ENCODE measurements at places on chromosomes 4 and X.

DNA sequence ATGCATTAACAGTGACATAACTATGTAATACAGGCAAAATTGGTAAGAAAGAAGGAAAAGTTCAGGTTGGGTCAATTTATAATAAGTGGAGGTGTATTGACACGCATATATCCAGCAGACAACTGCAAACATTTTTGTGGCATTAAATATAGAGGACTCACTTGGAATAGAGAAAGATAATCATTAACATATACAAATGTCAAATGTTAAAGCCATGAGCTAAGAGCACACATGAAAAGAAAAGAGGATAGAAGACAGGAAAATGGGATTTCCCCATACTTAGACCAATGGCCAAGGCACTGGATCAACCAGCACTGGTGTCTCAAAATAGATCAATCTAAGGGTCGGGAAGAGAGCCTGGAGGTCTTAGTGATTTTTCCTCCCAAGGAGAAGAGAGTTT is 187.6 kb downstream of the PDGFC start:
- DNase-seq, result no peak

DNA sequence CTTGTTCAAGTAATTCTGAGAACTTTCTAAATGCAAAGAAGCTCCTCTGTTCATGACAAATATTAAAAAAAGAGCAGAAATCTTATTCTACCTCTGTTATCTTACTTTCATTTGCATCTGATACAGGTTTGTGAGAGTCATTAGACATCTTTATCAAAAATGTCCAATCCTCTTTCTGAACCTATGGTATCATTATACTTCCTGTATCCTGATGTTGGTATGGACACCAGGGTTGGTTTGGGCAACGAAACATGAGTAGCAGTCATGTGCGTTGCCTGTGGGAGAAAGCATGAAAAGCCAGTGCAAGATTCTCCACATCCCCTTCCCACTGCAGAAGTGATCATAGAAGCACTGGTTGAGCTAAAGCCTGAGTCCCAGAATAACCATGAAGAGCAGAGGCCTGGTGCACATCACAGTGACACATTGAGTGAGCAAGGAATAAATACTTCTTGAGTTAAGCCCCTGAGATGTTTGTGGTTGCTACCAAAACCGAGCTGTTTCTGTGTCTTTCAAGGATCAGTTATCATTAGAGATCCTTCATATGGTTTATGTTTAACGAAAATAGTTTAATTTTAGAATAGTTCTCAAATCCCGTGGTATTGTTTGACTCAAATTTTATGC is 197.2 kb downstream of the BANK1 start:
- DNase-seq, result no peak

DNA sequence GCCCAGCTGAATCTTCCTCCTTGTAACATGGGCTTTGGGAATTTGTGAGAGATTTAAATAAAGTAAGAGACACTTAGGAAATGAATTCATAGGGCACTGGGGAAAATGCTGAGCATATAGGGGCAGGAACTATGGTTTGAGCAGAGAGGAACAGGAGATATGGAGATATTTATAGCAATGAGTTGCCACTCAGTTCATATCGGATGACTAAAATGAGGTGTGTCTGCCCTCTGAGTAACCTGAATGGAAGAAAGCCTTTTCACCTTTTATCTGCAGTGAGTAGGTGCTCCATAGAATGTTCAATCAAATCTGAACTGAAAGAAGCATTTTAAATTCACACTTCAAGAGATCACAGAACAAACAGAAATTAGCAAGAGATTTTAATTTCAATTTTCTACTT is 105.7 kb downstream of the CEP44 start:
- DNase-seq, result no peak

GRCh38 chr4:135185256-135185655 is 983.7 kb upstream of the PABPC4L start:
- no peak for DNase-seq

- no peak for DNase-seq
These were observed 35.6 kb downstream of the BCLAF3 start for GRCh38 chrX:19955306-19955705.

- no peak for DNase-seq
These were observed 7.9 kb upstream of the CPLX1 start for GRCh38 chr4:833731-834367.

DNA sequence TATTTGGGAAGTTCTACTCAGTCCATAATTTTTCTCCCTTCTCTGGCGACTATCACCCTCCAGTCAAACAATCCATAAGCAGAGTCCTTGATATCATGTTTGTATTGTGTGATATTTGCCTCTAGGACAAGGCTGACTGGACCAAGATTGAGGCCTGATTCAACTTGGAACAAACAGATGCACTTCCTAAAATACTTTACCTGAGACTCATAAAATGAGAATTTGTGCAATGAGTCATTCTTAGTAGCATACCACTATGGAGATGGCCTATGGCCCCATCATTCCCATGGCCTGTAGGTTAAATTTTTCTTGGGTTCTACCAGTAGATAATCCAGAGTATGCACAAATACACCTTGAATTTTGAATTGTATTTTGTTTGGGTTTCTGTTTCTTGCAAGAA is 74.2 kb upstream of the DMD start:
- no peak for DNase-seq

DNA sequence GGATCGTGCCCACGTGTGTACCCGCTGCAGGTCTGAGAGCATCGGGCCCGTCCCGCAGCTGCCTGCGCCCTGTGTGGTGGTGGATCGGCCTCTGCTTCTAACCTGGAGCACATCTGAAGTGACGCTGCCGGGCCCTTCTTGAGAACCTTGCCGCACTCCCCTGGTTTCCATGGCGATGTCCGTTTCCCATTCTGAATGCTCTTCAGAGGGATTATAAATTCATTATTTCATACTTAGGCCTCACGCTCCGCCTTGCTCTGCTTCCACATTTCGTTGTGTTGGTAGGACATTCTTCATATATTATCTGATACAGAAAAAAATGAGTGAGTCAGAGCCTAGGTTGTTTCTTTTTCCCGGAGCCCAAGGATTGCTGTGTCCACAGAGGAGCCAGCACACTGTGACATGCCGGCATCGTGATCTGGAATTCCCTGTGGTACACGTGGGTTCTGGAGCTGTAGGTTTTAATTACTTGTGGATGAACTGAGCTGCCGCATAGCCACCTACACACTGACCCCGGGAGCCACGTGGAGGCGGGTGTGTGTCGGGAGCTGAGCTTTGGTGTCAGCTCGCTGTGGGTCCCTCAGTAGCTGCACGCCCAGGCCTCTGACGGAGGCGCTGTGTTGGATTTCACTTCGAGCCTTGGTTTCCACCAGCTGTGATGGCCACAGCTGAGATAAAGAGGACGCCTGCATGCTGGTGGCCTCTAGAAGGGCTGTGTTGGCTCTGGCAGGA is 63.4 kb downstream of the PSAPL1 start:
- no peak for DNase-seq

GRCh38 chr4:11298451-11298850 is 130.2 kb downstream of the HS3ST1 start:
- no peak for DNase-seq

GRCh38 chr4:1293991-1294390 is 4.3 kb downstream of the MAEA start:
- no peak for DNase-seq

- no peak for DNase-seq
These were observed 5.8 kb upstream of the CTSO start for GRCh38 chr4:155959417-155959816.

GRCh38 chrX:138872537-138872936 is 161.0 kb upstream of the FGF13 start:
- no peak for DNase-seq

DNA sequence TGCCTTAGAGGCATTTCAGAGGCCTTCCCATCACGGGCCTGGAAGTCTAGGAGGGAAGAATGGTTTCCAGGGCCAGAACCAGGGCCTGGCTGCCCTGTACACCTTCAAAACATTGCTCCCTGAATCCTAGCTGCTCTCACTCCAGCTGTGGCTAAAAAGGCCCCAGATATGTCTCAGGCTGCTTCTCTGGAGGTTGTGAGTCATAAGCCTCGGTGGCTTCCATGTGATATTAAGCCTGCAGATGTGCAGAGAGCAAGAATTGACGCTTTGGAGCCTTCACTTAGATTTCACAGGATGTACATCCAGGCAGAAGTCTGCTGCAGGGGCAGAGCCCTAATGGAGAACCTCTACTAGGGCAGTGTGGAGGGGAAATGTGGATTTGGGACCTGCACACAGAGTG is 502.5 kb downstream of the GRXCR1 start:
- no peak for DNase-seq

- DNase-seq, result no peak
These were observed 357.5 kb upstream of the SMIM31 start for GRCh38 chr4:164396439-164396838.

DNA sequence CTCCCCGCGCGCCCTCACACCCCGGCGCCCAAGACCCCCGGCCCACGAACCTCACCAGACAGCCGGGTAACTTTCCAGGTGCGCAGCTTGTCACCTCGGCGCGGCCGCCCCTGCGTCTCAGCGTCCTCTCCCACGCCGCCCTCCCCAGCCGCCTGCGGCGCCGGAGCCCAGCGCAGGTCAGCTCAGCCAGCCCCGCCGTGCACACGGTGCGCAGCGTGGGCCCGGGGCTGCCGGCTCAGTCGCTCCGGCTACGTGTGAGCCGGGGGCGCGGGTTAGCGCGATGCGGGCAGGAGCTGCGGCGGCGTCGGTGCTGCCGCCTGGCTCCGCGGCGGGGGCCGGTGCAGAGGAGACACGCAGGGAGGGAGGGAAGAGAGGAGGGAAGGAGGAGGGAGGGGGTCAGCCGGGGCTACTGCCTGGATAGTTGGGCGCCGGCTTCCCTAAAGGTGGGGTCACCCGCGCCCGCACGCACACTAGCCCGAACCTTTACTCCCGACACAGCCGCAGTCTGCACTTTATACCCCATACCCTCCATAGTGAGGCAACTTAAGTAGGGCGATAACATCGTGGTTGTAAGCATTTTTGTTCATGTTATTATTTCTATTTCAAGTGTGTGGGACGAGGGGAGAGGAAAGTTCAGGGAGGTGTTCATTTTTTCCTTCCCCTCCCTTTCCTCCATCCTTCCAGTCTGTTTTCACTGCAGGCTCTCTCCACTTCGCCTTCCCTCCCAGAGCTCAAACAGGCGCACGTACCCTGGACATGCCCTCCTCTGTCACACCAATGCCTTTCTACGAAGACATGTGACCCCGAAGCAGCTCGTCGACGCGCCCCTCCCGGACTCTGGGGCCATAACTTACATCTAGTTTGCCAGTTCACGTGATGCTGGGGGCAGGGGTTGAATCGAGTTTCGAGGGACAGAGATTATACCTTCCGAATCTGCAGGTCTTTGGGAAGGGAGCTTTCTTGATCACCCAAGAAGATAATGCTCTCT is at the start of gene PRKG2:
PRKG2 (minus strand) TSS at position 342 of the 988 bp plus-strand sequence. CDS start 10,175 bp downstream, outside the sequence.
- no peak for DNase-seq

DNA sequence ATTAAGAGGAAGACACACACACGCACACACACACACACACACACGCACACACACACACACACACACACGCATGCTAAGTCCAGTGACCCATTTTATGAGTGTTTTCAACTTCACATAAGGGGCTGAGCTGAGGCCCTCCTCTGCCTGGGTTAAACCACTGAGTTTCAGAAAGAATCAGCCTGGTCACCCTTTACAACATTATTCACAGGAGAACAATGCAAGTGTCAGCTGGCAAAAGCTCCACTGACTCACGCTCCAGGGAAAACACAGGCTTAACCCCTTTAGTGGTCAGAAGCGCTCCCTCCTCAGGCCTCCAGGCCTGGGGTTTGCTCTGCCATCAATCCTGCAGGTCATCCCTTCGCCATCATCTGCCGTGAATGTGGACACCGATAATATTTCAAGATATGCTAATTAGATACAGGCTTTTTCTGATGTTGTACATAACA is 46.9 kb downstream of the ACOX3 start:
- no peak for DNase-seq

- DNase-seq, result no peak
These were observed 266.6 kb downstream of the ZNF674 start for GRCh38 chrX:46278572-46278971.

DNA sequence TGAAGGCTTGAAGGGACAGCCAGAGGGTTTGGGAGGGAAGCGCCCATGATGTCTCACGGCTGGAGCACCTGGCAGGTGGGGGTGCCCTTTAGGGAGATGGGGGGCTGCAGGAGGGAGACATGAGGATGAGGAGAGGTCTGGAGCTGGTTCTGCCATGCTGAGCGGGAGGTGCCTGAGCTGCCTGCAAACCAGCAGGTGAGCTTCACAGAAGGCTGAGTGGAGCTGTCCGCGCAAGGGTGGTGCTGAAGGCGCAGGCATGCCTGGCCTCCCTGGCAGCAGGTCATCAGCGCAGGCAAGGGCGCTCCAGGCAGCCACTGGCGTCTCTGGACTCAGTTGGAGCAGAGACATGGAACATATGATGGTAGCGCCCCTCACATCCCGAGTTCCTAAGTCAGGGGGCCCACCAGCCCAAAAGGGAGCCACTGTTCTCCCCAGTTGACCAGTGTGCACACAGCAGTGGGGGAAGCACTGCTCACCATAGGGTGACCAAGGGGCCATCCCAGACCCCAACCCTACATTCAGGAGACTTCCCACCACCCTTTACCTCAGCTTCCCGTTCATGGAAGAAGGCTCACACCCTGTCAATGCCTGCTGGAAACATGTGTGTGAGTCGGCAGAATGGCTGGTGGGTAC is 25.8 kb downstream of the ADRA2C start:
- DNase-seq, result no peak

- no peak for DNase-seq
These were observed 28.5 kb upstream of the FGG start for GRCh38 chr4:154640999-154641398.

DNA sequence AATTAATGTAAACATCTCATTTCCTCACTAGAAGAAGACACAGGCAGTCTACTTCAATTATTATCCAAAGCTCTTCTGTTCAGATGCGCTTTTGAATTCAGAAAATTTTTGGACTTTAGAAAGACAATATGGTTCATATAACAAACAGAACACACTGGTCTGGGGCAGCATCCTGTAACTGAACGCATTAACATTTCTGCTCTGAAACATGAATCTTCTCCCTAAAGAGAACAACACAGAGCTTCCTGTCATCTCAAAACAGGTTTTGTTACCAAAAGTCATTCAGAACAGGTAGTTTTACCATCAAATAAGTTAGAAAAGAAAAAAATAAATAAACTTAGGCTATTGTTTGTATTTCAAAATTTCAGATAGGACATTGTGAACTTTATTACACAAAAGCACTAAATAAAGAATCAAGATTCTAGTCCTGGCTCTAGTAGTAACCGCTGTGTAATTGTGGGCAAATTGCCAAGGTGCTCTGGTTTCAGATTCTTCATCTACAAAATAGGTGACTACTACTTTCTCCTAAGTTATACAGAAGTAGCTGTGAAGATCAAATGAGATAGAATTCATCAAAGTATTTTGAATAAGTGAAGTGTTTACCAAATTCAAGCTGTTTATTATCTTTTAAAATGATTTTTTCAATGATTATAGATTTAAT is 252.3 kb upstream of the RASGEF1B start:
- no peak for DNase-seq

GRCh38 chr4:9927341-9928007 is 93.8 kb downstream of the SLC2A9 start:
- DNase-seq, result no peak

GRCh38 chr4:78561677-78562076 is 10.1 kb downstream of the ANXA3 start:
- DNase-seq, result no peak

GRCh38 chr4:84614891-84615290 is 32.0 kb downstream of the CDS1 start:
- no peak for DNase-seq

- DNase-seq, result no peak
These were observed 179.5 kb downstream of the CEP135 start for GRCh38 chr4:56128213-56128612.

GRCh38 chrX:10189317-10190268 is 32.8 kb downstream of the CLCN4 start:
- DNase-seq, result peak; percentile 44

- DNase-seq, result peak; percentile 65
These were observed 17.0 kb upstream of the TMEM154 start for GRCh38 chr4:152696764-152697261.

GRCh38 chr4:142719854-142720541 is 126.1 kb downstream of the INPP4B start:
- no peak for DNase-seq
